CD4-positive, alpha-beta T cell treated with Interleukin-10 for 1 hour (primary cell): ENCODE measurements at places on chromosomes 11 and 22.

DNA sequence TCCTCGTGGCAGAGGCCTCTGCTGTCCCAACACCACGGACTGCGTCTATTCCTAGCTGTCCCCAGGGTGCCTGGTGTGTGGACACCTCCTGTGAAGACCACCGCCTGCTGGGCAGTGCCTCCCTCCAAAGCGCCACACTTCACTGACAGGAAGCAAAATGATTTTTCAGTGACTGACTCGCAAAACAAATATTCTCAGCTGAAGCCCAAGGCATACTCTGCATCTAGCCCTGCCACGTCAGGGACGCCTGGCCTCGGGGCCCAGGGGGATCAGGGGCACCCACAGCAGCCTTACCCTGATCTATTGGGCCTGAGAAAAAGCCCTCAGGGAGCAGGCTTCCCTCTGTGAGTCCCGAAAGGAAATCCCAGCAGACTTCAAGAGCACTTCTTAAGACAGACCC is 2.2 kb downstream of the BRD1 start:
- DNase-seq = no peak

DNA sequence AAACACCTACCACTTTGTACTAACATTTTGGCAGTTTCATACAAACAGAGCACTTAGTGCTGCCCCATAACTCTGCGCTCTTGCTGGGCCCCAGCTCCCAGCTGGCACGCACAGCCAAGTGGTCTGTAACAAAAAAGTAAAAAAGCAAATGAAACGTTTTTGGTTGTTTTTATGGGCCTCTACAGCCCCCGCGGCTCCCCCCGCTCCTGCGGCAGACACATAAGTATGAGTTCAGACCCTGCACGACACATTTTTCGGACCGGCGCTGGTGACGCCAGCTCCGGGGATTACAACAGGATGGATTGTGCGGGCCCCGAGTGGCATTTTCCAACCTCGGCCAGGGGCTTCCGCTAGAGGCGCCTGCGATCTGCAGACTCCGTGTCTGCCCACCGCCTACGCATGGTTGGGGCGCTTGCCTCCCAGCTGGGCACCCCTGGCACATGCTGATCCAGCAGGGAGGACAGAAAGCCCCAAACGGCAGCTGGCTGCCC is 418.2 kb downstream of the SOX6 start:
- DNase-seq = no peak

DNA sequence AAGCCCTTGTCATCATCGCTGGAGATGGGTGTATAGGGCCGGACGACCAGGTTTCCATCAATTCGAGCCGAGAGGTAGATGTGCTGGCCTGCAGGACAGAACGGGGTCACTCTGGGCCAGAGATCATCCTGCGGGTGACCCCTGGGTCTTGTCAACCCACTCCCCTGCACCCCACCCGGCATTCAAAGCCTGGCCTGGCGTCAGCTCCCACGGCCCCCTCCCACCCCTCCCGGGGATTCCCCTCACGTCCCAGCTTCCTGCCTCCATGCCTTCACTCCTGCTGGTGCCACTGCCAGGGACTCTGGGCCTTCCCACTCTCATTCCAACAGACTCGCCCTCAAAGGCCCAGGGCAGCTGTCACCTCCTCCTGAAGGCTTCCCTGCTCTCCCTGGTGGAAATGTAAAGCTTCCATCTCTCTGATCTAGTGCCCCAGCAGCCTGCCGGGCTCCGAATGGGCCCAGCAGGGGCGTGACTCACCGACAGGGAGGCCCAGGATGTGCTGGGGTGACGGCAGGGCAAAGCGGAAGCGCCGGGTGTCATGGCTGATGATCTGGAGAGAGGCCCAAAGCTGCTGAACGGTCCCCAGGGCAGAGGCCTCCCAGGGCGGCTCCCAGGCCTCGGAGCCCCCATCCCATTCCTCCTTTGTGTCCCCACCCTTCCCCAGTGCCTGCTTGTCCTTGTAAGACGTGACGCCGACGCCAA is 9.3 kb downstream of the ATP5MGL start:
- DNase-seq = no peak

DNA sequence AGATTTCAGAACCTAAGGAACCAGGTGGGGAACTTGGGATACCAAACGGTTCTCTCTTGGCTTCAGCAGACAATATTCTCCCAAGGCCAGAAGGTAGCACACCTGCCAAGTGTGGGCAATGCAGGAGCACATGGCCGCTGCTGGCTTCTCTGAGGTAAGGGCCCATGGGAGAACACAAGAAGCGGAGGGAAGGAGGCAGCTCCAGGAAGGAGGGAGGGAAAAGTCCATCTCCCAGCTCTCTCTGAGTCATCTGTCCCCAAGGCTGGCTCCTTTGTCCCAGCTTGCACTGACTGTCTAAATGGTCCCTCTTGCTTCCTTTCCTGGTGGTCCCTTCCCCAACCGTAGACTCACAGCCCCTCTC is 557.9 kb upstream of the CADM1 start:
- DNase-seq = no peak

DNA sequence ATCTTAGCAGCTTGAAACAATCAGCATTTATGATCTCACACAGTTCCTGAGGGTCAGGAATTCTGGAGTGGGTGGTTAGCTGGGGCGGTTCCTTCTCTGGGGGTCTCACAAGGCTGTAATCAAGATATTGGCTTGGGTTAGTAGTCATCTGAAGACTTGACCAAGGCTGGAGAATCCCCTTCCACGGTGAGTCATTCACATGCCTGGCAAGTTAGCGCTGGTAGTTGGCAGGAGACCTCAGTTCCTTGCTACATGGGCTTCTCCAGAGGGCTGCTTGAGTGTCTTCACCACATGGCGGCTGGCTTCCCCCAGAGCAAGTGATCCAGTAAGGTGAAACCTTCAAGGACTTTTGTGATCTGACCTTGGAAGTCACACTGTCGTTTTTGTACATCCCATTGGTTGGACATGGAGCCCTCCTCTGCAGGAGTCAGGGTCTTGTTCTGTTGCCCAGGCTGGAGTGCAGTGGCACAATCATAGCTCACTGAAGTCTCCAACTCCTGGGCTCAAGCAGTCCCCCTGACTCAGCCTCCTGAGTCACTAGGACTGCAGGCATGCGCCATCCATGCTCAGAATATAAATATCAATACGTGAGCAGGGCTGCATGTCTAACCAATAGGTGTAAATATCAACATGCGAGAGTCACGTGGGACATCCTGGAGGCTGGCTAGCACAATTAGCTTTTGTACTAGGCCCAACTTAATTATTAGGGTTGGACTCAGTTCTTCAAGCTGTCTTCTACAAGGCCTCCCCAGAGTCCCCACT is 7.2 kb upstream of the NIPSNAP1 start:
- no peak for DNase-seq
